ENCODE measurements at places on chromosomes 16 and 17. TPM values are rescaled to one million over a fixed set of nuclear protein-coding genes. Genes with fewer than 3 reads are reported as not detected.

The SRCIN1 gene
- total RNA-seq, result 14.7 TPM

The SOST gene
- total RNA-seq, result 0.66 TPM

The PDK2 gene
- total RNA-seq, result 45.3 TPM

The CBX2 gene
- total RNA-seq, result 13.5 TPM

The UTS2R gene
- 0.43 TPM for total RNA-seq

The PRSS8 gene
- total RNA-seq, result 1.1 TPM

The SLC2A4 gene
- 0.19 TPM for total RNA-seq

The AOC3 gene
- total RNA-seq, result 3.7 TPM
